ENCODE measurements at places on chromosomes 1 and 21.

- DNase-seq, result no peak
These were observed 78.7 kb downstream of the ACTL8 start for GRCh38 chr1:17833661-17834501.

- no peak for DNase-seq
These were observed 154.5 kb upstream of the OLFM3 start for GRCh38 chr1:102151242-102151641.

GRCh38 chr1:54459140-54459539, 52.9 kb upstream of the SSBP3 start:
- no peak for DNase-seq

- no peak for DNase-seq
These were observed 17.0 kb upstream of the TRAF5 start for GRCh38 chr1:211309617-211310016.

GRCh38 chr1:172967936-172968335, 82.8 kb downstream of the TNFSF18 start:
- DNase-seq, result no peak

DNA sequence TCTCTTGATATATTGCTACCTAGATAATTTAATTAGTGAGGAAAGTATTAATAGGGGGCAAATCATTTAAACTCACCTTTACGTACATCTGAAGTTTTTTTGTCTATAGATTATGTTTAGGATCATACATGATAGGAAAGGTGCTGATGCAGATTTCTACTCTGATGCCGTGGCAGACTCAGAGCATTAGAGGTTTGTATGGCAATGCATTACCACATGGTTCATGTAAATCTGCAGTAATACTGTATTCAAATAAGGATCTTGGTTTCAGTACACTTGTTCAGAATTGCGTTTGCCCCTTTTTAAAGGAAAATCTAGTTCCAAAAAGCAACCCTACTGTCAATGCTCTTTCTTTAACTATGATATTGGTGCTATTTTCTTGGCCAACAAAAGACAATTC, 288.3 kb downstream of the PTPRC start:
- no peak for DNase-seq

GRCh38 chr1:21655748-21656147, 13.4 kb downstream of the RAP1GAP start:
- no peak for DNase-seq

- no peak for DNase-seq
These were observed 24.8 kb upstream of the EYA3 start for GRCh38 chr1:28113242-28113572.

- no peak for DNase-seq
These were observed 2.7 kb upstream of the HDGF start for GRCh38 chr1:156754219-156754618.

GRCh38 chr1:11279630-11280029, 6.6 kb downstream of the UBIAD1 start:
- DNase-seq, result no peak

GRCh38 chr21:38392661-38393060, 105.6 kb downstream of the ERG start:
- no peak for DNase-seq

DNA sequence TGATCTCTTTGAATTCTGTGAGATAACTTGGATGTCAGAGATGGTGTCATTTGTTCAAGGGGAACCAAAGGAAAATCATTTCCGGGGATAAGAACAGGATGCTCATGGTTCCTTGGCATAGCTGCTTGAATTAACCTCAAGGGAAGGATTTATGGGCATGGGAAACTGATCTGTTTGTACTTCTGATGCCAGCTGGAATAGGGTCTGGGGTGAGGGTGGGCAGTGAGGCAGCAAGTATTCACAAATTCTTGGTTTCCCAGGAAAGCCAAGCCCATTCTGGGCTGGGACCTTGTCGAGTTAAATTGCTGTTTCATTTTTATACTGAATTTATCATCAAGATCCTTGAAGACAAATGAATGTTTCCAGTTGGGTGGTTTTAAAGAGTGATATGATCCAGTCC, 14.1 kb downstream of the INTS3 start:
- peak; percentile 62 for DNase-seq

GRCh38 chr1:39690794-39691382, 345 bp downstream of the HPCAL4 start:
- DNase-seq, result no peak

DNA sequence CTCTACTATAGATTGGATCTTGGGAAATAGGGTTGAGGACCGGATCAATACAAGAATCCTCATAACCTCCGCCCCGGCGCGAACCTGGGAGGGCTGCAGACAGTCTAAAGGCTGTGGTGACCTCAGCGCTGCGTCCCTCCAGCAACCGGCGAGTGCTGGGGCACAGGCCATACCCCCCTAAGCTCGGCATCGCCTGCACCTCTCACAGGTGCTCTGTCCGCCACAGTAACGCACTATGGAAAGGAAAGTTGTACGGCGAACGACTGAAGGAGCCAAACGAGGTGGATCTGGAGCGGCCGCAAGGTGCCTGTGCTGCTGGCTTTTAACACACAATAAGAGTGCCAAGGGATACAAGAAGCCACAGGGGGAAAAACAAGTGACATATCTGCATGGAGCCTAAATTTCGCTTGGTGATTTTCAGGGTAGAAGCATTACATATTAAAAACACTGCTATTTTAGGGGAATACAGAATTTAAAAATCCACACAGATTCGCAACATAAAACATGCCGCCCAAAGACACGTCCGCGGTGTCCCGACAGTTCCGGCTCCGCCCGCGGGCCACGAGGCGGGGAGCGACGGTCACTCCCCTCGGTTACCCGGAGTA, 1.4 kb upstream of the RBM15 start:
- peak; percentile 24 for DNase-seq

DNA sequence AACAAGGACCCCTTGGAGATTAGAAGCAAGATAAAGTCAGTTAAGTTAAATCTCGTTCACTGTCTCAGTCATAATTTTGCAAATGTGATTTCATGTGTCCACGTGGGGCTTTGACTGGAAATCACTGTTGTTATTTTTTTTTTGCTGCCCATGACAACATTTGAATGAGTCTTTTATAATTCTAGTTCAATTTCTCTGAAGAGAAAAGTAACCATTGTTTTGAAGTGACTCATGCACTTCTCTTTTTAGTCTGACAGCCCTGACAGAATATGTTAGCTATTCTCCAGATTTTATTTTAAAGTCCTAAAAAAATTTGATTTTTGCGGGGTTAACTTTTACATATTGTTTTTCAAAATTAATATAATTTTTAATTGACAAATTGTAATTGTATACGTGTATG, 30.7 kb upstream of the NLRP3 start:
- DNase-seq, result no peak

DNA sequence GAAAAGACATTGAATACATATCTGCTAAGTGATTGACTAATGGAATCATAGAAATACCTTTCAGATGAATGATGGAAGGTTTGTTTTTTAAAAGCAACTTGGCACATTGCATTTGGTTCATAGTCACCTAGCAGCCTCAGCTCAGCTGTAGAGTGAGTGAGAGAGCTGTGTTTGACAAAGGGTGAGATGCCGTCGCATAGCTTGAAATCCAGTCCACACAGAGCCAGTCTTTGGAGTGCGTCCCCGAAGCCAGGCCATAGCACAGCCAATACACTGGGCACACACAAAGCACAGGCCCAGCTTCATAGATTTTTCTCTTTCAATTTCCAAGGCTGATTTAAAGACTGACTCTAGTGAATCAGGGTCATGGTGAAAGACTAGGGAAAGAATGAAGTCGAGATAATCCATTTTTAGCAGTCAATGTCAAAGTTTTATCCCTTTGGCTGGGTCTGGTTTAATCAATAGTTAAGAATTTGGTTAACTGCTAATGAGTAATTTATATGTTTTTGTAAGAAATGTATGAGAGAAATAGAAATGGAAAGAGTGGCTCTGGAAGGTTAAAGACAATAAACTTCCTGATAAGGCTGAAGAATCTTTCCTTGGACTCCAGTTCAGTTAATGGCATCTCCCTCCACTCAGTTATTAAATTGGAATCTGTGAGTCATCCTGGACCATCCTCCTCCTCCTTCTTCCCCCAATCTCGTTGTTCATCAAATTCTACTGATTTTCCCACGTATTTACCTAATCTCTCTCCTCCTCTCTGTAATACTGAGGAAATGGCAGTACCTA, 101.2 kb upstream of the IRF2BP2 start:
- no peak for DNase-seq

GRCh38 chr21:28871388-28872010, 121.2 kb downstream of the LTN1 start:
- no peak for DNase-seq

DNA sequence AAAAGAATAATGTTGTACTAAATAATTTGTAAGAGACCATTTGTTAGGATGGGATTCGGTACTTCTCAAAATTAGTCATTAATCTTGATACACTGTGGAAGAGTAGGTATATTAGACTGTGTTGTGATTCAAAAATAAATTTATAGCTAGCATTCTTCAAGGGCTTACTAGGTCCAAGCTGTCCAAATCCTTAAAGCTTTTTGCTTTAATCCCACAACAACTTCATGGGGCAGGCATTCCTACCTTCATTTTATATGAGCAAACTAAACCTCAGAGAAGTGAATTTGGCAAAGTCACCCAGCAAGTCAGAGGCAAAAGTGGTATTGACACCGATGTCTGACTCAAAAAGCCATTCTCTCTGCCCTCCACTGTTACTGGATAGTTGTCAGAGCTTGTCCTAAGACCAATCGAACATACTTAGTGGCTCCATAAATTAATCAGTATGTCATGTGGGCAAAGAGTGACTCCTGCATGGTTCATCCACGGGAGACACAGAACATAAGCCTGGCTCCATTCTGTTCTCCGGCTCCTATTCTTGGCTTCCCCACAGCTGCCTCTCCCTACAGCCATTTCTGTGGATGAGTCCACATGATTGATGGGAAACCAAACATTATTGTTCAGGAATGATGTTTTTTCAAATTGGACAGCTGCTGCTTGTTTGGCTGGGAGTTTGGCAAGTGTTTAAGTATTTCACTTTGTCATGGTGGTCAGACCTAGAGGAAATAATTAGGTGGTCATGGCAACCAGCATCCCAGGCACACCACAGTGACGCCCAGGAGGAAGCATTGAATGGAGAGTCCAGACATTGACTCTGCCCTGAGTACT, 133.4 kb upstream of the FGGY start:
- DNase-seq, result no peak

DNA sequence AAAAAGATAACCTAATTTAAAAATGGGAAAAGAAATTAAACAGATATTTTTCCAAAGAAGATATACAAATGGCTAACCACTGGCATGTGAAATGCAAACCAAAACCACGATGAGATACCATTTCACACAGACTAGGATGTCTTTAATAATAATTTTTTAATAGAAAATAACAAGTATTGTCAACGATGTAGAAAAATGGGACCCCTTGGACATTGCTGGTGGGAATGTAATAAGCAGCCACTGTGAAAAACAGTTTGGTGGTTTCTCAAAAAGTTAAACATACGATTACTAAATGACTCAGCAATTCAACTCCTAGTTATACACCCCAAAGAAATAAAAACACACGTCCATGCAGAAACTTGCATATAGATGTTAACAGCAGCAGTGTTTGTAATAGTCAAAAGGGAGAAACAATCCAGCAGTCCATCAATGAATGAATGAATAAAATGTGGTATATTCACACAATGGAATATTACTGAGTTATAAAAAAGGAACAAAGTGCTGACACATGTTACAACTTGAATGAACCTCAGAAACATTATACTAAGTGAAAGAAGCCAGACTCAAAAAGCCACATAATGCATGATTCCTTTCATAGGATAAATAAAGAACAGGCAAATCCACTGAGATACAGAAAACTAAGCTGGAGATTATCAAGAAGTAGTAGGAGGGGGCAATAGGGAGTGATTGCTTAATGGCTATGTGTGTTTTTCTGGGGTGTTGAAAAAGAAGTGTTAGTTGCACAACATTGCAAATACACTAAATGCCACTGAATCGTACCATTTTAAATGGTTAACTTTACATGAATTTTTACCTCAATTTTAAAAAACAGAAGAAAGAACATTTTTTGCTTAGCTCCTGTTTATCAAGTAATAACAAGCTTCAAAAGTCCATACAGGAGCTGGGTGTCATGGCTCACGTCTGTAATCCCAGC, 4.1 kb downstream of the PPT1 start:
- DNase-seq, result no peak

- no peak for DNase-seq
These were observed 39.6 kb downstream of the SDC3 start for GRCh38 chr1:30868833-30869435.

- DNase-seq, result peak; percentile 4
These were observed 180.0 kb upstream of the HMGB4 start for GRCh38 chr1:33683913-33684312.

GRCh38 chr1:224245188-224245587, 62.1 kb downstream of the DEGS1 start:
- DNase-seq, result peak; percentile 11

DNA sequence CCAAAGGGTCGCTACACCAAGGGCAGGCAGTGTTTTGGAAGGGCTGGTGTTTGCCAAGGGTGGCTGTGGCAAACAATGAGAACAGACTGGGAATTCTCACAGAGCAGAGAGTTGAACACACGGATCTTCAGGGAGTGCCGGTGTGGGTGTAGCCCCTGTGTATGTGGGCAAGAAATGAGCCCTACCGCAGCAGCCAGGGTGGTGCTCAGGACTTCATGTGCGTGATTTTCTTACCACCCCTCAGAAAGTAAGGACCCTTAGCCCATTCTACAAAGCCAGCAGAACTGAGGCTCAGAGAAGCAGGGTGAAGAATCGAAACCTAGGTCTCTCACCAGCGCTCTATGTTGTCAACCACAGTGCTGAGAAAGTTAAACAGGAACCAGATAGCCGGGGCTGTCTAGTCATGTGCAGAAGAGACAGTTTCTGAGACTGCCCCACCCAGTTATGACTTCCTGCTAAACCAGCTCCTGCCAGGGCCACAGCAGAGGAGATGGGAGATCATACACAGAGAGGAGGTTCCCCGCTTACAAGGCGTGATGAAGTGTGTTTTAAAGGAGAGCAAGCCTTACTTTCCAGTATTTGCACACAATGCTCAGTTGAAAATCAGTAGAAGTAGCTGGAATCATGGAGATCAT, 21.9 kb upstream of the MORC3 start:
- DNase-seq, result peak; percentile 5

GRCh38 chr1:91929250-91929649, 20.0 kb upstream of the BRDT start:
- peak; percentile 18 for DNase-seq

- DNase-seq, result no peak
These were observed 409.9 kb downstream of the PTPRU start for GRCh38 chr1:29646161-29646775.

DNA sequence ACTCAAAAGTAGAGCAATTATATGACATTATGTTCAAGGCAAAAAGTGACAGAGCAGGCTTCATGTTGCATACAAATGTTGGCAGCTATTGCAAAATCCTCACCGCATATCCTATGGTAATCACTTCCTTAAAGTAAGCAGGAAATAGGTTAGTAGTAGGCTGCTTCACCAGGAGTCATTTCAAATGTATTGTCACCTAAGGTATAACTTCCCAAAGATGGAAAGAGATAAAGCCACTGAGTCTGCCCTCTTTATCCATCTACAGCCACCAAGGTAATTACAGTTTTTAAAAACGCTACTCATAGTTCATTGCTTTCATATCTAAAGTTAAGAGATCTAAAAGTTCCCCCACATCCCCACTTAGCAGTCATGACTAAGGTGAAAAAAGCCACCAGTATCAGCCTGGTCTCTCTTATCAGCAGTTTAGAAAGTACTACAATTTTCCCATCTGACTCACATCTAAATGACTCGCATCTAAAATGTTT, 31.6 kb upstream of the UBE2U start:
- no peak for DNase-seq

- DNase-seq, result no peak
These were observed 5.6 kb upstream of the SLC26A9 start for GRCh38 chr1:205948886-205949285.

GRCh38 chr1:241639623-241640148, 483 bp downstream of the CHML start:
- no peak for DNase-seq

Data from left kidney (tissue), 8 donors.